Activated T-helper 1 cell treated with anti-CD3 and anti-CD28 coated beads, Interleukin-2, amount 50 U/mL, for 16 hours (primary cell): ENCODE measurements at places on chromosomes 6 and 20.

DNA sequence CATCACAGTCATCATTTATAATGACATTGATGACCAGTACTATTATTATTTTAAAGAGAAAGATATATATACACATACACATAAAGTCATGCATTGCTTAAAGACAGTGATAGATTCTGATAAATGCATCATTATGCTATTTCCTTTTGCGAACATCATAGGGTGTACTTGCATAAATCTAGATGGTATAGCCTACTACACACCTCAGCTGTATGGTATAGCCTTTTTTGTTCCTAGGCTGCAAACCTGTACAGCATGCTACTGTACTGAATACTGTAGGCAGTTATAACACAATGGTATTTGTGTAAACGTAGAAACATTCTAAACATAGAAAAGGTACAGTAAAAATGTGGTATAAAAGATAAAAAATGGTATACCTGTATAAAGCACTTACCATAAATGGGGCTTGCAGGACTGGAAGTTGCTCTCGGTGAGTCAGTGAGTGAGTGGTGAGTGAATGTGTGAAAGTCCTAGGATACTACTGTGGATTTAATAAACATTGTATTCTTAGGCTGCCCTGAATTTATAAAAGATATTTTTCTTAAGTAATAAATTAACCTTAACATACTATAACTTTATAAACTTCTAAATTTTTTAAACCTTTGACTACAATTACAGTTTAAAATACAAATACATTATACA is 23.9 kb downstream of the QKI start:
- DNase-seq, result no peak

GRCh38 chr6:13395272-13396237 is 67.2 kb upstream of the TBC1D7 start:
- DNase-seq, result no peak

- DNase-seq, result no peak
Observed at GRCh38 chr6:166969390-166970002, 13.1 kb upstream of the RNASET2 start.

- no peak for DNase-seq
Observed at GRCh38 chr6:127178746-127179145, 60.3 kb downstream of the RSPO3 start.

GRCh38 chr20:34037121-34037520 is 43.4 kb downstream of the RALY start:
- peak; percentile 15 for DNase-seq

GRCh38 chr6:62645274-62645673 is 359.2 kb upstream of the KHDRBS2 start:
- no peak for DNase-seq
